ENCODE measurements at places on chromosomes 5 and 9.

DNA sequence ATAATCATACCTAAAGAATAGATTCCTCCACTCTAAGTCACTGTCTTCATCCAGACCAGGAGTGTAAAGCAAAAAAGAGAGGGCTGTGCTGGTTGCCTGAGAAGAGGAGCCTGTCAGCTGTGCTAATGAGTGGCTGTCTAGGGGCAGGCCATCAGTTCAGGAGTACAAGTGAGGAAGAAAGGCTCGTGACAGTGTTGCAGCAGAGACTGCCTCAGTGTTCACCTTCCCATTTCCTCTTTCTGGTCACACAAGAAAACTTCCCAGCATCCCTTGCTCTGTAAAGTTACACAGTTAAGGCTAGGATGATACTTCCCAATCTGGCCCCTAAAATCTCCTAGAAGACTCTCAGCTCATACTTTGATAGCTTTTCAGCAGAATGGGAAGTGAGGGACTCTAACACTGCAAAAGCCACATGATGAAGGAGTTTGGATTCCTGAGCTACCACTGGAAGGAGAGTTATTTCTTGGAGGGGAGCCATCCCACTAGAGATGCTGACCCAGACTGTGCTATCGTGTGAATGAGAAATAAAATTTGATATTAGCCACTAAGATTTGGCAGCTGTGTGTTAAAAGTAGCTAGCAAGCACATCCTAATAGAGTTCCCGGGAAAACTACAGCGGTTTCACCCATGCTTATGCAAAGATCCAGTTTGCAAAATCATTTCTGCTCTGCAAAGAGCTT, 67.1 kb downstream of the ADAMTS12 start:
- DNase-seq, result peak; percentile 80

DNA sequence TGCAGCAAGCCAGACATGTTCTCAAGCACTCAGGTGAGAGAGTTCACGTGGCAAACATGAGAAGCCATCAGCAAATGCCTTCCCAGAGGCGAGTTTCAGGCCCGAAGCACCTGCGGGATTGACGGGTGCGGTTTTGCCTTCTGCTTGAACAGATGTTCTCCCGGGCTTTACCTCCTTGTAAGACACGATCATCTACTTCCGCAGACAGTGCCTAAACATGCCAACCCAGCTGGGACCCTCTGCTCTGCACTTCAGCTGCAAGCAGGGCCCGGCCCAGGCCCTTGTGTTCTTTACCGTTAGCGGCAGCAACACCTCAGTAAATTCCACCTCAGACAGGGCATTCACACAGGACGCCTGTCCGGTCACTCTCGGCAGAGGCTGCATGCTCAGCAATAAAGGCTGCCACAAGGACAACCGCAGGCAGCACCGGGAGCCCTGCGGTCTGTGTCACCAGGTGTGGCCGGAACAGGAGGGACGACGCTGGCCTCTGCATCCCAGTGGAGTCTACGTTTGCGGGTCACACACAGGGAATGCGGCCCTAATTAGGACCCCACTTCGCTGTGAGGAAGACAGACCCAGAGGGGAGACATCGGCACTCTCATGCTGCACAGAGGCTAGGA, 139.6 kb downstream of the ROR2 start:
- DNase-seq, result no peak

DNA sequence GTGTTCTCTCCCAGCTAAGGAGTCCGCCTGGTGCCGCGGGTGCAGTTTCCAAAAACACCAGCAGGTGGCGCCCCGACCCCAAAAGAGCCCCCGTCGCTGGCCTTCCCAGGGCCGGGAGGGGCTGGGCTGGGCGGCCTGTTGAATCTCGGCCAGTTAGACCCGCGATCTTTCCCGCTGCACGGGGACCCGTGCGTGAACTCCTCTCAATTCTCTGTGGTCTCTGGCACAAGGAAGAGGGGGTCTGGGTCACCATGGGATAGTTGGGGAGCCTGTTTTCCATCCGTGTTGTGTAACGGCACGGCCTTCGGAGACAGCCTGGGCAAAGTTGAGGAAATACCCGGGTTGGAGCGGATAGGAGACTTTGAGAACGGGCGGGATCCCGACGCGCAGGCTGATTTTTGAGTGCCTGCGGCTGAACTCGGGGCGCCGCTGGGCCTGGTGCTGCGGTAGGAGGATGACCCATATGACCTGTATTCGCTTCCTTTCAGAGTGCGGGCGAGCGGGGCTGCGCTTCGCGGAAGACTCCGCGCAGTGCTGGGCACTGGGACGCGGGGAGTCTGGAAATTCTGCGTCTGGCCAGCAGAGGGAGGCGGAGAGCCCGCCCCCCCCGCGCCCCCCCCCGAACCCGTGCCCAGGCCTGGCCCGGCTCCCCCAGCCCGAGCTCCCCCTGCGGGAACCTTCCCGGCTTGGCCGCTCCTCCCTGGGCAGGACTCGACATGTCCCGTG, 7.9 kb upstream of the PSD2 start:
- peak; percentile 97 for DNase-seq

DNA sequence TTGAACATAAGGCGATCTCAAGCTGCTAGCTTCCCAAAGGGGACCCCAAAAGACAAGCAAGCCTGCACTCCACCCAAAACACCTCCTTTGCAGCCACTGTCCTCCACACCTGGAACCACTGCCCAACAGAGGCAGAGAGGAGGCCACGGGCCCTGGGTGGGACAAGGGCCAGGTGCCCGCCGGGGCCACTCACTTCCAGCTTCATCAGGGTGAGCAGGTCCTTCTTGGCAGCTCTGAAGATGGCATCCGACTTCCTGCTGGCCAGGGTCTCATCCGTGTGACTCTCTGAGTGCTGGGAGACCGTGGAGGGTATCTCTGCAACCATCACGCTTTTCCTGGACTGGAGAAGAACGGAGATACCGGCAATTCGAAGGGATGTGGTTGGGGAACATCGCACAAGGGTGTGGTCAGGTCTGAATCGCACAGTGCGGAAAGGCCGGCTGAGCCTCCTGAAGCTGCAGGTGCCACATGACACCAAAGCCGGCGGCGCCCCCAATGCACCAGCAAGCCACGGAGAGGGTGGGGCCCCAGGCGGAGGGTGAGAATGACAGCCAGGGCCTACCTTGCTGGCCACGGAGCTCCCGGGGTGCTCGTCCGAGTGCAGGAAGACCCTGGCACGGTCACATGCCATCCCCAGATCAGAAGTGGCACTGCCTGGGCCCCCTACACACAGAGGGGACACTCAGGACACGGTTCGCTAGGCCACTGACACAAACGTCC, 44.6 kb downstream of the PNPLA7 start:
- no peak for DNase-seq

- no peak for DNase-seq
Measured at GRCh38 chr5:125575891-125576505, 829.6 kb upstream of the ZNF608 start.

DNA sequence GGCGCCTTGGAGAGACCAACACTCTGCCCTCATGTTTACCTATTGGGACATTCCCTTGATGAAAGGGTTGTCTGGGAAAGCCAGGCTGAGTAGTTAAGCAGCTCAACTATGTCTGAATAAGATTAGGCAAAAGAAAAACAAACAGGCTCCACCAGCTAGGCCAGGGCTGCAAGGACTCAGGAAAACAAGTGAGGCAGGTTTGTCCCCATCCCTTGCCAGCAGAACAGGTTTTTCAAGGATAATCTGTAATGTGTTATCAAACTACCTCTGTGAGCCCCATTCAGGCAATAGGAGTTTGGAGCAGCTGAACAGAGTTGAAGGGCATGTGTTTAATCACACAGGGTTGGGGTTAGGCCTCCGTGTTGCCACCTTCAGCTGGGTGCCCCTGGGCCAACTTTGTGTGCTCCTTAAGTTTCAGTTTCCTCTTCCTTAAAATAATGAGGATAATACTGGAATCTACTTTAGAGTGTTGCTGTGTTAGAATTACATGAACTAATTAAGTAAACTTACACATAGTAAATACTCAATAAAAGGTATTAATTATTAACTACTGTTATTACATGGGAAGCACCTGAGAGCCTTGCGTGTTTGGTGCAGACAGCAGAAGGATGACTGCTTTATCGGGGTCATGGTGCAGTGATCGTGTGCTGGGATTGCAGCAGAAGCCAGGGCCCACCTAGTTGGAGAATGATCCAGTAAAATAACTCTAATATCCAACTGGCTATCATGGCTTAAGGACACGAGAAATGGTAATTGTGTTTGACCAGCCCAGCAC, 72.1 kb upstream of the ATP10B start:
- DNase-seq, result no peak

DNA sequence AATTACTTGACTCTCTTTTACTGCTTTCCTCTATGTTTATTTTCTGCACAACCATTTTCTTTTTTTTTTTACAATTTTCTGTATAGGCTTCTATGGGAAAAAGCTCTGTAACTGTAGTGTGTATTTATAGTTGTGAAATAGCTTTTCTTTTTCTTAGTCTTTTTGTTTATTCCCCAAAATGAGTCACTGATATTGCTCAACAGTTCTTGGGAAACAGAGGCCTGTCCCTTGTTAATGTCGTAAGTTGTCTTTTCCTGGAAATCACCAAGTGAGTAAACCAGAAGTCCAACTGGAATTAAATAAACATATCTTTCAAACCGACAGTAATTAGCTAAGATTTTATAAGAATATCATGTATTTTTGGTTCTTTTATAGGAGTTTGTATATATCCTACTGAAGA, 325.1 kb upstream of the PRR16 start:
- peak; percentile 79 for DNase-seq

DNA sequence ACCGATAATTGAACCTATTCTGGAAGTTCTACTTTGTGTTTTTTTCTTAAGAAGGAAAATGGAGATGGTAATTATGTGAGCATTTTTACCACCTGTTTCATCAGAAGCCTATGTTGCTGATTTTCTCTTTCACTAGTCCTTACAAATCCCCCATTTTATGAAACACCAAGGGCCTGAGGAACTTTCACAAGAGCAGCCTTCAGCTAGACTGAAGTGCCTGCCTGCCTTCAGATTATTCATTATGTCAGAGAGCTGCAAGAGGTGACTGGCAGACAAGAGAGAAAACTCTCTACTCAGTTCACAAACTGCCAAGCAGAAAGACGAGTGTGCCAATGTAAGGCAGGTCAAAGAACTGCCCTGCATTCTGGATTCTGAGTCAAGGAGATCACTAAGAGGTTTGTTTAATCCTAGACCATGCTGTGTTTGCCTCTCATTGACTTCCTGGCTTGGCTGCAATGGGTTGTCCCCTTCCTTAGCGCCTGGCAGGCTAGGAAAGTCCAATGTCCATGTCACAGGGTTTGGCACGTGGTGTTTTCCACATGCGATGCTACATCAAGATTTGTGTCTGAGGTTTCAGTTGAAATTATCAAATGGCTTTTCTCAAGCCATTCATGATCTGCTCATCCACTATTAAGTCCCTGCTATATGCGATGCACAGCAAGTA, 143.3 kb downstream of the CDC42SE2 start:
- no peak for DNase-seq

- no peak for DNase-seq
Measured at GRCh38 chr5:38800515-38800914, 45.3 kb upstream of the OSMR start.

- no peak for DNase-seq
Measured at GRCh38 chr9:95085036-95085770, 232.3 kb downstream of the FANCC start.

- DNase-seq, result peak; percentile 52
Measured at GRCh38 chr5:133962801-133963476, 5.5 kb downstream of the C5orf15 start.

DNA sequence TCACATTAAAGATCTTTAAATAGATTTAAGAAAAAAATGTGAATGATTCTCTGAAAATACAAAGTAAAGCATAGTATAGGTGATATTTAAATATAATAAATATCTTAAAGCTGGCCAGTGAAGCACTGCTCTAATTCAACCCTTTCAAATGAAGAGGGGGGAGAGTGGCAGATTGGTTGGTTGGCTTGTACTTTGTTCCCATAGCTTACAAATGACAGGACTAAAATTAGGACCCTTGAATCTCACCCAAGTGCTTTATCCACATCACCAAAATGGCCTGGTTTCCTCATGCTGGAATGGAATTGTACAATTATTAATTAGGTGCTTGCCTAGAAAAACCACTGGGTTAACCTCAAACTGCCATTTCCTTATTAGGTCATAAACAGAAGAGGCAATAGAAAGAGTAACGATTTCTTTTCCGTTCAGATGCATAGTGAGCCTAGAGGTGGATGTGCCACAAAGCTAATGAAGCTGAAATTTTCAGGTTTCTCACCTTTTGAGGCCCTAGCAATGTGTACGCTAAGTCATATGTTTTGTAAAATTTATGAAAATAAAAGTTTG, 354.5 kb upstream of the CDH6 start:
- no peak for DNase-seq

- no peak for DNase-seq
Measured at GRCh38 chr9:3495855-3496254, 29.9 kb downstream of the RFX3 start.

DNA sequence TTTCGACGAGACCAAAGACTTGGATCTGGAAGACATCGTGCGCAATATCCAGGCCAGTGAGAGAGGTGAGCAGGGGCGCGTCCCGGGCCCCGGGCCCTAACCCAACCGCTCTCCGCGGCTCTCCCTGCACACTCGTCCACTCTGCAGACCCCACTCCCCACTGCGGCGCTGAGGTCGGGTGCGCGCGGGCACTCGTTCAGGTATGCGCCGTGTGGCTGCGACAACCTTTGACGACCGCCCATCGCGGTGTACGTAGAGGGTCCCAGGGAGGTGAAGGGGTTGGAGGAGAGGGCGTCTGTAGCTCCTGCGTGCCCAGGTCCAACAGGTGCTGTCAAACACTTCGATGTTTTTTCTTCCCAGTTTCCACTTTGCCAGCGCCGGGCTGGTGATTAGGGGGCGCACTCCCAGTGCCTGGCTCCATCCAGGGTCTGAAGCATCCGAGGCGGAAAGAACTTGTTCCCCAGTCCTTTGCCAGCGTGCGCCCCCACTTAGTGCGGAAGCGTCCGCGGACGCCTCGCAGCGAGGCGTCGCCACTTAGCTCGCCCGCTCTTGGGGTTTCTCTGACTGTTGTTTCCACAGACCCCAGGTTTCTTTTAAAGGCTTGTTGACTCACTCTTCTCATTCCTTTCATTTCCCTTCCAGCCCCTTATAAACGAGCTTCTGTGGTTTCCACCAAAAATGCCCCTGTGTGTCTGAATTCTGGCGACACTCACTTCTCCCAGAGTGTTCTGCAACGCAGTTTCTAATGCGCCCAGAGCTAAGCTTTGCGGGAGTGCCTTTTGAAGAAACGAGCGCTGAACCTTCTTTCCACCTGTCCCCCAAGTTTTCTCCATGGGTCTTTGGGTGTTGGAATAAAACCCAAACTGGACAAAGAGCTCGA, 1.6 kb downstream of the NPR3 start:
- DNase-seq, result peak; percentile 54
